ENCODE measurements at places on chromosomes 7 and 10.

DNA sequence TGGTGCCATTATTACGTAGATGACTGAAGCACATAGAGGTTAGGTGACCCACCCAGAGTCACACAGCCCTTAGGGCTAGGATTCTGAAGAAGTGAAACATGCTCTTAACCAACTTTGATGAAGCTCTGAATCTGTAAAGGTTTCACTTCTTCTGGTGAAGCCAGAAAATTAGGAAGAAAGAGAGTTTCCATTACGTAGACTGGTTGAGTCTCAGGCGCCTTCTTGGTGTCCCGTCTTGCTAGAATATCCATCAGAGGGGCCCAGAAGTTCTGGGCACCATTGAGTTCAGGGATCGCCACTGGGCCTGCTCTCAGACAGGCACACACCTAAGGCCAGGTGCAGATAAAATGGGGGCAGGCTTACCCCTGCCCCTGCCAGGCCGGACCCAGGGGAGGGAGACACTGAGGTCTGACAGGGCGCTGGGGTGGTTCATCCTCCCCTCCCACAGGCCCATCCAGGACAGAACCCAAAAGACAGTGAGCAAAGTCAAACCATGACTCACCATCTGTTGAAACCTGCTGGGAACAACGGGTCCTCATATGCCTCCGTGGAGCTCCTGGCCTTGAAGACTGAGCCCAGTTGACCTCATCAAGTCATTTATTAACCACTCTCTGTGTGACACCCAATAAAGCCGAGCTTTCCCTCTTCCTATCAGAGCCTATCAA lies 33.2 kb downstream of the DRGX start:
- DNase-seq: no peak

DNA sequence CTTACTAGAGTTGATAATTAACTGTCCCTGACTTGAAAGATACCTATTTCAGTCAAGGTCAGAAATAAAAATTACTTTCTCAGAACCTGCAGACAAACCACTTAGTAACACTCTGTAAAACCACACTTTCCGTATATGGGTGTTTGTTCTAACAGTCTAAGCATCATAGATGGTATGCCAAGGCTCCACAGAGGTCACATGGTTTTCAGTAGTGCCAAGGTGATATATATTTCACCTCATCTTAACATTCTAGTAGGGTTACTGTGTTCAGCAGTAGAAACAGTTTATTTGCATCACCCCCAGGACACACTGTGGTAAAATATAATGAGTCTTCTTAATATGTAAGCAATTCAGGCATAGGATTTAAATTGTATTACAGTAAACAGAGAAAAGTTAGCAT lies 61.5 kb downstream of the KCND2 start:
- no peak for DNase-seq

GRCh38 chr10:98899018-98899417 lies 336.6 kb downstream of the HPSE2 start:
- no peak for DNase-seq

DNA sequence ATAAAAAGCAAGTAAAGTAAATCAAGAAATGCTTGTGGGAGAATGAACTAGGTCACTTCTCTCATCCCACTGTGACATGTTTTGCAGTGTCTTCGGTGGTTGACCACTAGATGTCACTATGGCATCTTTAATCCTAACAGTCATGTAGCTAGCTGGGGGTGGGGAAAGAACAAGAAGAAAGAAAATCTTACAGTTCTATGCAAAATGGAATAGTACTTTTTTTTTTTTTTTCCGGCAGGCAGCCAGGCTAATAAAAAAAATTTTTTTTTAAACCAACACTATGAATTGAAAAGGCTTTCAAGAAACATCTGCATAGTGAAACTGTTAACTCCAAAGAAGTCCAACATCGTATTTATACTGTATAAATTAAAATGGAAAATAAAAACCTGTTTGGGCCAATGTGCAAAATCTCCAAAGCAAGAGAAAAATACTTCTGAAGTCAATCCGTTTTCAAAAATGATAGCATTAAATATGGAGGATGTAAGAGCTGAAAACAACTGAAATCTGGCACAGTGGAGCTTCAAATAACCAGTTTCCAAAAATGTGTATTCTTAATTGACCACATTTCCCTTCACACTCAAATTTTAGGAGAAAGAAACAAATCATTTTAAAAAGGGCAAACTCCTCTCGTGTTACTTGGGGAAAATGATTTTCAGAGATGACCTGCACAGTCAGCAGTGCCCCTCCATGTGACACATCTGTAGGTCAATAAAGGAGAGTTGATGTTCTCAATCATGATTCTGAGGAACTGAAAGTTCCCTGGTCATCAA lies 38.5 kb downstream of the CDK1 start:
- DNase-seq: peak; percentile 71

DNA sequence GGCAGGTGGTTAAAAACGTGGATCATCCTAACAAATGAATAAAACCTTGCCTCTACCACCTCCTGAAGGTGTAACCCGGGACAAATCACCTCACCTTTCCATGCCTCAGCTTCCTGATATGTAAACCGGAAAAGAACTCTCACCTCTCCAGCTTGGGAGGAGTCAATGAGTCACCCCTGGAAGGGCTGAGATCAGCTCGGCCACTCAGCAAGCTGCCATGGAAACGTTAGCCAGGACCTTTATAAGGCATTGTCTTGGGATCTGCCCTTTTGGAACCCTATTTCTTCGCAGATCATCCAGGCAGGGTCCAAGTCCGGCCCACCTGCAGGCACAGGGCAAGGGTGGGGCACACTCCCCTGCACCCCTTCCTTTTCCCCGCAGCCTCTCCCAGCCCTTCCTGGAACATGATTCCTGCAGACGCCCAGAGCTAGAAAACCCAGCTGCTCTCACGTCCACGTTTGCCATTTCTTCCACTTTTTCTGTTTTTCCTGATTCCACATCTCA lies 81.6 kb upstream of the PFKP start:
- no peak for DNase-seq

- no peak for DNase-seq
These were observed 1.5 kb downstream of the GIMAP1 start for GRCh38 chr7:150717814-150718420.

GRCh38 chr7:135490783-135491182 lies 19.1 kb downstream of the CNOT4 start:
- DNase-seq: no peak

DNA sequence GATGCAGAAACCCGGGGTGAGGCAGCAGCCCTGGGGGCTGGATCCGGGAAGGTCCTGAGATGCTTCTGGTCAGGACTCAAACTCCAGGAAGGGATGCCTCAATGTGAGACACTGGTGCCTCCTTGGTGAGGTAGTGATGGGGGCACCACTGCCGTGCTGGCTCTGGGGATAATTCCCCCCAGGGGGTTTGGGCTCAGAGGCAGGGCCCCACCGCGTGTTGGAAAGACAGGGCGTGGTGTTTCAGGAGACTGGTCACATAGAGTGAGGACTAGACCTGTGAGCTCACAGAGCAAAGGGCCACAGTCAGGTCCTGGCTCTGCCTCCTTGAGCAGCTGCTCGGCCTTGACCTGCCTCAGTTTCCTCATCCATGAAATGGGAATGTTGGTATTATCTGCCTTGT lies 361.9 kb downstream of the GLRX3 start:
- DNase-seq: no peak

GRCh38 chr10:132464256-132465192 lies 67.5 kb downstream of the PWWP2B start:
- no peak for DNase-seq

- DNase-seq: no peak
These were observed 42.0 kb downstream of the GNA12 start for GRCh38 chr7:2802101-2802500.

DNA sequence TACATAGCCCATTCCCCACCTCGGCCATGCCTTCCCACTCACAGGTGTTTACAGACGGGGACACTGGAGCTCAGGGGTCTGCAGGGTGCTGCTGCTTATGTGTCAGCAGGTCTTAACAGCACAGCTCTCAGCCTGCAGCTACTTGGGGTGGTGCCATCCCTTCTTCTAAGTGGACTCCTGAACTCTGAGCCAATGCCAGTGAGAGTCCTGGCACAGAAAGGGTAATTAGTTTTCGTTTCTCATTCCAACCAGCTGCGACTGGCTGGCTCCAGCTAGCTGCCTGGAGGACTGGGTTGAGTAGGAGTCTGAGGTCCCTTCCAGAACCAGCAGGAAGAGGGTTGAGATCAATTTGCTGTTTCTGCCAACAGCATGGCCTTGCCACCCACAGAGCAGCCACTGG lies 88.3 kb upstream of the AGK start:
- DNase-seq: no peak
